Stimulated activated CD8-positive, alpha-beta memory T cell treated with anti-CD3 and anti-CD28 coated beads, Interleukin-2, amount 100 ng/mL, for 1 hour (primary cell): ENCODE measurements at places on chromosomes 2 and 18.

DNA sequence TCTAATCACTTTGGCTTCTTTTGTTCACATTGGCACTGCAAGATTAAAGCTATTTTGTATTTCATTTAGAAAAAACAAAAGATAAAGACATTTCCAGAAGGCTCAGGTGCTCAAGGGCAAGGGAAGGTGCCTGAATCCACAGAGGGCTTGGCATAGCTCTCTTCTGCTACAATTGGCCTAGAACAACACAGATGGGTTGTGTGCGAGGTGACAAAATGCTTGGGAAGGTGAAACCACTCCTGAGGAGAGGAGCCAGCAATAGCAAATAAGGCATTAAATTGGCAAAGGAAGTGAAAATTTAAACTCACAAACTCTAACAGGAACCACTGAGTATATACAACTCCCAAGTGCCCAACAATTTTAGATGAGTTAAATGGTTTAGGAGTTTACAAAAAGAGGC is 1290.4 kb upstream of the CHAC2 start:
- DNase-seq, result no peak

DNA sequence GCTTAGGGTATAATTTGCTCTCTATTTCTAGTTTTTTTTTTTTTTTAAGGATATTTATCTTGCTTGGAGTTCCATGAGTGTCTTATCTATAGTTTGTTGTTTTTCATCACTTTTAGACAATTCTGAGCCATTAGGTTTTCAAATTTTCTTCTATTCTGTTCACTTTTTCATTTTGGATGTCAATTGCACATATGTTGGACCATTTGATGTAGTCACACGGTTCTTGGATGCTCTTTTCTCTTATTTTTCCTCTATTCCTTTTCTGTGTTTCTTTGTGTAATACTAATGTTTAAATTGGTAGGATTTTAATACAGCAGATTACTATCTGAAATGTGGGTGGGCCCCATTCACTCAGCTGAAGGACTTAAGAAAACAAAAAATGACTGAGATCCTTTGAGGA is 292.6 kb downstream of the CALCRL start:
- DNase-seq, result no peak

DNA sequence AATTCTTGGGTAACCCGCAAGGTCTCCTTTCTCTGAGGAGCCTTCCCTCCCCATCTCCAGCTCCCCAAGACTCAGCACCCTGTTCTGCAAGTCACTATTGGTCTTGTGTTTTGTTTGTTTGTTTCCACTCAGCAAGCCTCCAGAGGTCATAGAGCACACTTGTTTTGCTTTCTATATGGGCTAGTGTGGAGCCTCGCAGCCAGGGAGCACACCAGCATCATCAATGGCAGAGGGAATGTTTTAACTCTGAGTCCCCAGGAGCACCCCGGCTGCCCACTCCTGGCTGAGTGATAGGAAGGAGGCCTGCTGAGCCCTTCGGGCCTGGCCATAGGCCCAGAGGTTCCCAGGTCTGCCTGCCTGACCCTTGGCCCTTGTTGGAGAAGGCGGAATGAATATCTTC is 36.6 kb downstream of the GLI2 start:
- DNase-seq, result no peak

GRCh38 chr2:38788306-38788705 is 10.3 kb downstream of the GEMIN6 start:
- DNase-seq, result no peak

DNA sequence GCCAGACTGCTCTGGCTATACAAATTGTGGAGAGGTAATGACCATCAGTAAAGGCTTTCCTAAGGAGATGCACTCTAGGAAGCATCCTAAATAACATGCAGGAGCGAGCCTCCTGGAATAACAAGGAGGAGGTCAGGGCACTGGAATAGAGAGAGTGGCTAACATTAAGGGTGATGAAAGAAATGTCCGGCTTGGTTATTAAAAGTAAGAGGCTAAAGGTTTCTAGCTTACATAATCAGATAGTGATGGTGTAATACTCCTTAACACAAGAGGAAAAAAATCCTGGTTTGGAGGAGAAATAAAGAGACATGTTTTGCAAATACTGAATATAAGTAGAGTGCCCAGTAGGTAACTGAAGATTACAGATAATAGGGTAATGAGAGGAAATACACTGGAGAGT is 365.7 kb downstream of the ZEB2 start:
- DNase-seq, result no peak

DNA sequence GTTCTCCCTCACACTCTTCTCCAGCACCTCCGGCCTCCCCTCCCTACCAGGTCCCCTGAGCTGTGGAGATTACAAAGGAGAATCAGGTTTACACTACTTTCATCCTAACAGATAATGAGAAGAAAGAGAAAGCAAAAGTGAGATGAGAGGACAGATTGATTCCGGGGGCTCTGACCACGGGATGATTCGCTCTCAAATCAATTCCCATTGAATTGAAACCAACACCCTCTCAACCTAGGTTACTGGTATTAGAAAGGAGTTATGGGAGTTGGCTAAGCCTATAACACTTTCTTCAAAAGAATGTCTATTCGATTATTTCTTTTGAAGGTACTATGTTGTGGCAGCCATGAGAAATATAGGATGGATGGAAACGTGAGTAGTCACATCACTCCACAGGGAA is 386.2 kb upstream of the TNP1 start:
- DNase-seq, result no peak

GRCh38 chr18:31711365-31712172 is 27.2 kb upstream of the B4GALT6 start:
- no peak for DNase-seq

- no peak for DNase-seq
These were observed 99.4 kb upstream of the BCL11A start for GRCh38 chr2:60652832-60653340.

GRCh38 chr18:63890950-63891304 is 3.4 kb downstream of the SERPINB2 start:
- DNase-seq, result no peak

GRCh38 chr2:52260904-52261303 is 1229.0 kb upstream of the NRXN1 start:
- no peak for DNase-seq

DNA sequence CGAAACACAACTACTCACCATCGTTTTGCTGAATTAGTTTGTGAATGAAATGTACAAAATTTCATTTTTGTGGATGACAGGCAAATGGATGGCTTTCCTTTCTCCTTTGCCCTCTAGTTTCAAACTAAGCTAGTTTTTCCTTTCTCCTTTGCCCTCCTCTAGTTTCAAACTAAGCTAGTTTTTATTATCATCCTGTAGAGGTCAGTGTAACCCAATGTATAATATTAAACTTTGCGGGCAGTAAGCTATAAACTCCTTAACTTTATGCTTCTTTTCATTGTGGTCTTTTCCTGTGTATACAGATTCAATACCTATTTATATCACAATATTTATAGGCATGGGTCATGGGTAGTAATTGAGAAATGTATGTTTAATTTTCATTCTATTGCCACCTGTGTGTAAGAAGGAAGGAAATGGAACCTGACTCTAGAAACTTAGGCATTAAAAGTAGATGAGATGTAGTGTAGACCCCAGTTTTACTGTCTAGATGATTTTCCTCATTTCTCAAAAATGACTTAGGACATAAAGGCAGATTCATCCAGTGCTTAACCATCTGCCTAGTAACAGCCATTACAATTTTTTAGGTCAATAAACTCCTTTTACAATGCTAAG is 58.1 kb downstream of the MAP3K19 start:
- DNase-seq, result no peak

DNA sequence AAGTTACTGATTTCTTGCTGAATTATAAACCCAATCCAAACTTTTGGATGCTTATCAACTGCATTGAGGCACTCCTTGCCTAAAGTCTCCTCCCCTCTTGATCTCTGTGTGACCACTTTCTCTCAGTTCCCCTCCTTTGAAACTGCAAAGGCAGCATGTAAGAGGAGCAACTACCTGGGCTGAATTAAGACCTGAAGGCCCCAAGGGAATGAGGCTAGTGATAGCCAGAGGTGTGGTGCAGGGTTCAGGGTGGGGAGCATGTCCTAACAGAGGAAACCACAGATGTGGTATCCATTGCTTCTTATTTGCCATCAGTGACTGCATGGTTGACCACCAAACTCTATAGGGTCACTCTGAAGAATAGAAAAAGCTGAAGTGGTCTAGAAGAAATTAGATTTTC is 557.9 kb downstream of the TNS1 start:
- DNase-seq, result no peak

DNA sequence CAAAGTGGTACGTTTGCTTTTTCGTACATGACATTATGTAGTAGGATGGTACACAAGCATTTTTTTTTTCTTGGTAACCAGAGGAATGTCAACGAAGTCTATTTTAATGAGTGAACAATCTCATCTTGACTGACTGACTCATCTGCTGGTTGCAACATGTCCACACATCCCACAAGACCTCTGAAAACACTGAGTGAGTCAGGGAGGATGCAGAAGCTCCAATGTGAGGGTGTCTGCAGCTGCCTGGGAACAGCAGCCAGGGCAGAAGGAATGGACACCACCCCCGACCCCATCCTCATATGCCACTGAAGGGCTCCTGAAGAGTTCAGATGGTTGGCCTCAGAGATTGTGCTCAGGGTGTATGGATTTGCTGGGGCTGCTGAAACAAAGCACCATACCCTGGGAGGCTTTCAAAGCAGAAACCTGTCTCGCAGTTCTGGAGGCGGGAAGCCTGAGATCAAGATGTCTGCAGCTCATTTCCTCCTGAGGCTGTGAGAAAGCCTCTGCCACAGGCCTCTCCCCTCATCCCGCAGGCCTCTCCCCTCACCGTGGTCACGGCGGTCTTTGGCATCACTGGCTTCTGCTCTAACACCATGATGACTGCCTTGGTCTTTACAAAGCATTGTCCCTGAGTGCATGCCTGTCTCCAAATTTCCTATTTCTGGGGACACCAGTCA is 124.6 kb downstream of the LRATD1 start:
- DNase-seq, result no peak

GRCh38 chr2:9417725-9418124 is 5.6 kb downstream of the ITGB1BP1 start:
- no peak for DNase-seq

- DNase-seq, result no peak
These were observed 91.5 kb upstream of the HS6ST1 start for GRCh38 chr2:128410035-128410757.

- no peak for DNase-seq
These were observed 85.4 kb upstream of the ZCCHC2 start for GRCh38 chr18:62437235-62438017.

DNA sequence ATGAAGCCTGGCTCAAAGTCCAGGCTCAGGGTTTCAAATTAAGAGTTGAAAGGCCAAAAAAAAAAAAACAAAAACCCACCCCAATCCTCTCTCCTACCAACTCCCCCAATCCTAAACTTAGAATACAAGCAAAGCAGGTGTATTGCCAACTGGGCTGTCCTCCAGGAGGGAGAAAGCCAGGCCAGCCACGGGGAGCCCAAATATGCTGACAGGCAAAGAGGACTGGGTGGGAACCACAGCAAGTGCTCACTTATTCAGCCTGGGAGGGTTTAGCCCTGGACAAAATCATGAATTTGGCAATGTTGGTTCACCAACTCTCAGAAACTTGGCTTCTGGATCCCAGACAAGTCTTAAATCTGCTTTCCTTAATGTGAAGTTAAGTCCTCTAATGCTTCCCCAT is 36.5 kb downstream of the GKN2 start:
- no peak for DNase-seq

DNA sequence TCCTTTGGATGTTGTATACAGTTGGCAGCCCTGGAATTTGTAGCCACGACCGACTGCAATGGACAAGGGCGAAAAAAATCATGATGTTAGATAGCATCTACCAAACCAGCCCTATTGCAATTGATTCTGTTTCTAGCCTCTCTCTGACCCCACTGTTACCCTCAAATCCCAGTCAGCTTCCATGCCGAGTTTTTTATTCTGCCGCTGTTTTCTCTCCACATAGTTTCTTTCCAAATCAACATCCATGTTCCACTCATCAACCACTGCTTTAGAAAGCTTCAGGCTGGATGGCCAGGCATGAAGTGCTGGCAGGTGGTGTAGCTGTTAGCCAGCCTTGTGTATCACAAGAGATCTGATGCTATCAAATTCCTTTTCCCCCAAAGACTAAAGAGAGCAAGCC is 272.8 kb downstream of the FIGN start:
- no peak for DNase-seq

GRCh38 chr2:234033174-234033573 is 17.3 kb upstream of the SPP2 start:
- DNase-seq, result no peak

DNA sequence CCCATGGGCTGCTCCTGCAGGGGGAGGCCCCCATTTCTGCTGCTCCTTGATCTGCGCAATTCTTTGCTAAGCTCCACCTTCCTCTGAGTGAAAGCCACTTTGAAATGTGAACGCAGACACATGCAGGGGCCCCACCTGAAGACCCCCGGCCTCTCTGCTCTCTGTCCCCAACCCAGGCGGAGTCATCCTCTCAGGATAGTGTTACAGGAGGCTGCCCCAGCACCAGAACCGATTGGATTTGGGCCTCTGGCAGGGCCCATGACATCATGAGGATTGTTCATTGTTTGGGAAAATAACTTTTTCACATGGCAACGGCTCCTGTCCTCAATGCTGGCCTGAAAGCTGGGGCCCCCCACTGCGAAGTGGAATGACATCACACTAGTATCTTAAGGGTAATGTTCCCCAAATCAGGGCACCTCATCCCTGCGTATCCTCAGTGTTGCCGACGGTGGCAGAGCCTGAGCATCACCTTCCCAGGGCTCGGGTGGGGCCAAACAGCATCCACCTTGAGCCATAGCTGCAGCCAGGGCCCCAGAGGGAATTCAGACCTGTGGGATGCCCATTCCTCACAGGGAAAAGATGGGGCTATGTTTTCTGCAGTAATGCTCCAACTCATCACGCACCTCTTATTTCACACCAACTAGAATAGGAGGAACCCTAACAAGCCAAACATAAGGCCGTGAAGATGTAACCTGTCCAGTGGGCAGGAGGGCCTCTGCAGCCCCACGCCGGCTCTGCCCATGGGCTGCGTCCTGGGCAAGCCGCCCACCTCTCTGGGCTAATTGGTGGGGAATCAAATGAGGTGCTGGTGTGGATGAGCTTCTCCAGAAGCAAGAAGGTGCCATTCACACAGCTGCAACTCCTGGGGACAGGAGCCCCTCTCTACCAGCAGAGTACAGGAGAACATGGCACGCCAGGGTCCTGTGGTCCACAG is 2.7 kb upstream of the ERFE start:
- no peak for DNase-seq

- DNase-seq, result no peak
These were observed 201.5 kb upstream of the RAB6C start for GRCh38 chr2:129777762-129778583.

DNA sequence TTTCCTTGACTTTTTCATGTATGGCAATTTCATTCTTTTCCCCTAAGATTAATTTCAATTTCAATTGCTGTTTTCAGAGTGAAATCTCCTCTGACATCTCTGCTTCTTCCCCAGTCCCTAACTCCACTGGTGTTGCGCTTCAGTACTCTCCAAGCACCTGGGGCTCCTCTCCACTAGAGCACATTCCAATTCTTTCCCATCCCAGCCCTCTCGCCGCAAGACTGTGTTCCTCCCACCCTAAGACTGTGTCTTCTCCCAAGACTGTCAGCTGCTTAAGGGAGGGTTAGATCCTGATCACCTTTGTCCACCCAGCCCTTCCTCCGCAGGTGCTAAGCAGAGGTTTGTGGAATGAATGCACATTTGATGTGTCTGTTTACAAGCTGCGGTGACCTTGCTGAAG is 255.7 kb upstream of the CCDC68 start:
- DNase-seq, result no peak

GRCh38 chr2:180763263-180763989 is 217.0 kb upstream of the UBE2E3 start:
- DNase-seq, result no peak

- DNase-seq, result no peak
These were observed 2.0 kb downstream of the ZNF638 start for GRCh38 chr2:71333619-71334018.
